Mesenchymal stem cell (in vitro differentiated cells and primary cell): ENCODE measurements at places on chromosomes 6 and 20.

DNA sequence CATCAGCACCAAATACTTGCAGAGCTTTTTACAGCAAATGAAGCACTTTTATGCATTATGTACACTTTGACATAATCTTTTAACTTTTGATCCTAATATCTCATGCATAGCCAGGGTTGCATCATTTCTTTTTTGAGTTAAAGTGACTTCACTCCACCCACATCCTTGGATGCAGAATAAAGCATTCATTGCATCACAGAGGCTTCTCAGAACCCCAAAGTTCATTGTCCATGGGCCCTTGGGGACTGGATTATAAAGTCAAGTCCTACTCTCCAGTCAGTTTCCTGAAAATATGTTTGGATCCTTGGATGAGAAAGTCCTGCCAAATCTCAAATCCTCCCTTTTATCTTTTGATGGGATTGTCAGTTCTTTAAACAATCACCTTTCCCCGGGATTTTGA lies 10.6 kb upstream of the EFHC1 start:
- no peak for DNase-seq
- H3K27me3 ChIP-seq: no peaks in the 10 kb centered on the region
- H3K27ac ChIP-seq: no peak overlapping the region
- no peaks in the 10 kb centered on the region for H3K4me1 ChIP-seq

- no peaks in the 10 kb centered on the region for H3K27me3 ChIP-seq
- no peaks in the 10 kb centered on the region for H3K36me3 ChIP-seq
- DNase-seq: no peak
- H3K4me1 ChIP-seq: peaks cover 7% of the 10 kb centered on the region
- H3K27ac ChIP-seq: no peak overlapping the region
- H3K4me3 ChIP-seq: no peak overlapping the region
Measured at GRCh38 chr6:5099537-5099936, 14.4 kb downstream of the PPP1R3G start.

DNA sequence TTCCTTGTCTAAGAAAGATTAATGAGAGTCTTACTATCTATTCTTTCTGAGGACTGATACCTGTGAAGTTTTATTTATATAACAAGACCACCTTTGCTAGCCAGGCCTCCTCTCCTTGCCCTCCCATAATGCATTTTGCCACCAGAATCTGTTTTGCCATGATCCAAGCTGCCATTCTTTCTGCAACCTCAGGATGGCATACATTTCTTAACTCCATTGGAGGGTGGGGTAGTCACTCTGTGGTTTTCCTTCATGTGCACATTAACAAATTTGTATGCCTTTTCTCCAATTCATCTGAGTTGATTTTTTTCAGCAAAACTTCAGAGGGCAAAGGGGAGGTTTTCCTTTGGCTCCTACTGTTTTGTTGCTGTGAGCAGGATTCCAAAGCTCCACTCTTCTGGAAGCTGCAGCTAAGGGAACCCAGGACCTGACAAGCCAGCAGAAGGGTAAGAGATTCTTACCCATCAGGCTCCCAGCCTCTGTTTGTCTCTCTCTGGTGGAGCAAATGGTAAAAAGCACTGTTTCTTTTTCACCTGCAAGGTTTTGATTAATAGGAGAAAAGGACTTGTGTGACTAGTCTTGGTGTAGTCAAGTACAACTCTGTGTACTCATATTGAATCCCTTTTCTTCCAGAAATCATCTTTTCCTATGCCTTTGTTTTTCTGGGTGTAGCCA lies 26.2 kb upstream of the ENPP4 start:
- H3K27ac ChIP-seq: no peak overlapping the region
- no peak for DNase-seq
- H3K4me1 ChIP-seq: no peaks in the 10 kb centered on the region
- H3K4me3 ChIP-seq: no peak overlapping the region

DNA sequence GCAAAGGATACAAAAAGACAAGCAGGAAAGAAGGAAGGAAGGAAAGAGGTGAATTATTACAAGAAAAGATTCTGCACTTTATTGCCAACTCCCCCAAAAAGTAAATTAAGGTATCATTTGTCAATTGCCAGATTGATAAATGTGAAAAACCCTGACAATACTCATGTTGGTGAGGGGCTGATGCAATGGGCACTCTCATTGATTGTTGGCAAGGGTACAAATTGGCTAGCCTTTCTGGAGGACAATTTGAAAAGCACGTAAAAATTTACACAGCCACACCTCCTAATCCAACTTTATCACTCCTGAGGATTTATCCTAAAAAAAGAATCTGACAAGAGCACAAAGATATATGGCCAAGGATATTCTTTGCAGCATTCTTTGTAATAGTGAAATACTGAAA lies 47.7 kb downstream of the SCML4 start:
- DNase-seq: no peak
- H3K4me3 ChIP-seq: no peak overlapping the region
- no peaks in the 10 kb centered on the region for H3K36me3 ChIP-seq
- H3K4me1 ChIP-seq: no peaks in the 10 kb centered on the region
- no peaks in the 10 kb centered on the region for H3K27me3 ChIP-seq
- no peak overlapping the region for H3K27ac ChIP-seq

DNA sequence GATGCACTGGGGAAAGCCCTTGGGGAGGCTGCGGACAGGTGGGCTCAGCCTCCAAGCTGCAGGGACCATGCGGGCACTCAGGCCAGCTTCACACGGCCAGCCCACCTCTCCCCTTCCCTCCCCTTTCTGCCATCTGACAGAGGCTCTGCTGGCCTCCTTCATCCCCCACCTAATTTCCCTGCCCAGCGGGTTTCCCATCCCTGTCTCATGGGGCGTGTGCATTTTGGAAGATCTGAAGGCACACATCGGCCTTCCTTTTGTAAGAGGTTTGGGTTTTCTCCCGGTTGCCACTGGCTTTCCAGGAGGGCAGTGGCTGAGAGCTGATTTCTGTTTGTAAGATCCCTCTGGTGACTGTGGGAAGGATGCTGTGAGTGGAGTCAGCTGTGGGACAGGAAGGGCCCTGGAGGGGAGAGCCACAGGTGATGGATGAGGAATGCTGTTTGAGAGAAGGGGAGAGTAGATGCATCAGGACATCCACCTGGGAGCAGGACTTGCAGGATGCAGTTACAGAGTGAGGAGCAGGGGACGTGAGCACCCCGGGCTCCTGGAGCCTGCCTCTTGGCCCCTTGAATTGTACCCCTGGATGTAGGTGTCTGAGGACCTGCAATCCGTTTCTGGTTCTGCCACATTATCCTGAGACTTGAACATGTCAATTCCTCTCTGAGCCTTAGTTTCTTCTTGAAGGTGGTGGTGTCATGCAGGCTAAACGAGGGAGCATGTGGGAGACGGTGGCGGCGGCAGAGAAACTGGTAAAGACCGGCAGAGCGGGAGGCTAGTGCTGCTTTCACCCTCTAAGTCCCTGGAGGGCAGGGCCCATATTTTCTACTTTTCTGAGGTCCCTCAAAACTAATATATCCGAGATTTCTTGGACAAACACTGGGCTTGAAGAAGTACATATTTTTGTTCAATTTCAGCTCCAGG lies 5.9 kb upstream of the TUBB1 start:
- no peak for DNase-seq
- peaks cover 19% of the 10 kb centered on the region for H3K4me1 ChIP-seq
- no peak overlapping the region for H3K4me3 ChIP-seq
- H3K27me3 ChIP-seq: no peaks in the 10 kb centered on the region
- no peaks in the 10 kb centered on the region for H3K36me3 ChIP-seq
